Stimulated activated CD8-positive, alpha-beta memory T cell treated with anti-CD3 and anti-CD28 coated beads, Interleukin-4, amount 100 ng/mL, for 1 hour (primary cell): ENCODE measurements at places on chromosomes 3 and 15.

DNA sequence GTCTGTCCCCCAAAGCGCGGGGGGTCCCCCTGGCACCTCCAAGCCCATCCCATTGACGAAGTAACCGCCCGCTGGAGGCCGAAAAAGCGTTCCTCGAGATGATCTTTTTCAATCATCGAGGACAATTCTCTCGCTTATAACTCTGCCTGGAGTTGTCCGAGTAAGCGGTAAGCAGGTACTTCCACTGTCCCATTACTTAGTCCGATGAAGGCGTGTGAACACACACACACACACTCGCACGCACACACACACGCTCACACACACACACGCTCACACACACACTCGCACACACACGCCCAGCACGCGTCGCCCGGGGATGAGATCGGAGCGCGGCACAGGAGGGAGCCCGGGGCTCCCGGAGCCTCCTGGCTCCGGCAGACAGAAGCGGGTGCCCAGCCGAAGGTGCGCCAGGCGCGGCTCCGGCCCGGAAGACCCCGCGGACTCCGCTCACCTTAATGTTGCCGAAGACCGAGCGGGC is 430 bp downstream of the SLCO2A1 start:
- DNase-seq, result no peak

DNA sequence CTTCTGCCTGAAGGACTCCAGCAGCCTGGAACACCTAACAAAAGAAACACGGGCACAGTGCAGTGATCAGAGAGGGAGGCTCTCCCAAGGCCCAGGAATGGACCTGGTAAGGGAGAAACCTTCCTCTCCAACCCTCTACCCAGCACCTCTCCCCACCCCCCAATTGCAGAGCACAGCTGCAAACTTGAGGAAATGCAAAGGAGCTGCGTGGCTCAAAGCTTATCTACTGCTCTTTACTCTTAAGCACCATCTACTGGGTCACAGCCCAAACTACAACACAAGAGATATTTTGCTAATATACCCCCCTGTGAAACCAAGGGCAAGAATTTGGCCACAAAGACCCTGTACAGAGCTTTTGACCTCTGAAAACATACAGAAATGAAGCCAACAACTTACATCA is 328.3 kb downstream of the OXSM start:
- DNase-seq, result no peak

DNA sequence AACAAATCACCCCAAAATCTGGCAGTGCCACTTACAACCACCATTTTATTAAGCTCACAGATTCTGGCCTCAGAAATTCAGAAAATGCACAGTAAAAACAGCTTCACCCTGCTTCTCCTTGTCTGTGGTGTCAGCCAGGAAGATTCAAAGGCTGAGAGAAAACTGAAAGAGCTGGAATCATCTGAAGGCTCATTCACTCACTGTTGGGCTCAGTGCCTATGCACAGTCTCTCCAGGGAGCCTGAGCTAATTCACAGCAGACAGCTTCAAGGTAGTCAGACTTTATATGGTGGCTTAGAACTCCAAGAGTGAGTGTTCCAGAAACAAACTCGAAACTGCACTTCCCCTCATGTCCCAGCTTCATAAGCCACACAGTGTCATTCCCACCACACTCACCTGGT is 16.5 kb upstream of the PLOD2 start:
- no peak for DNase-seq

DNA sequence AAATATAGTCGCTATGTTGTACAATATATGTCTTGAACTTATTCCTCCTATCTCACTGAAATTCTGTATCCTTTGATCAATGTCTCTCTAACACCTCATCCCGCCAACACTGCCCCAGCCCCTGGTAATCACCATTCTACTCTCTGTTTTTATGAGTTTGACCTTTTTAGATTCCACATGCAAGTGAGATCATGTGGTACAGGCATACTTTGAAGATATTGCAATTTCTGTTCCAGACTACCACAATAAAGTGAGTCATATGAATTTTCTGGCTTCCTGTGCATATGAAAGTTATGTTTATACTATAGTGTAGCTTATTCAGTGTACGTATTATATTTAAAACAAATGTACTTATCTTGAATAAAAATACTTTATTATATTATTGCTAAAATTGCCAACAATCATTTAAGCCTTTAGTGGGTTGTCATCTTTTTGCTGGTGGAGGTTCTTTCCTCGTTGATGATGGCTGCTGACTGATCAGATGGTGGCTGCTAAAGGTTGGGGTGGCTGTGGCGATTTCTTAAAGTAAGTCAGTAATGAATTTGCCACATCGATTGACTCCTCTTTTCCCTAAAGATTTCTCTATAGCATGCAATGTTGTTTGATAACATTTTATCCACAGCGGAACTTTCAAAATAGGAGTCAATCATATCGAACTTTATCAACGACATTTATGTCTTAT is 257.2 kb downstream of the NFKBIZ start:
- DNase-seq, result no peak
